ENCODE measurements at places on chromosomes 16 and 17.

DNA sequence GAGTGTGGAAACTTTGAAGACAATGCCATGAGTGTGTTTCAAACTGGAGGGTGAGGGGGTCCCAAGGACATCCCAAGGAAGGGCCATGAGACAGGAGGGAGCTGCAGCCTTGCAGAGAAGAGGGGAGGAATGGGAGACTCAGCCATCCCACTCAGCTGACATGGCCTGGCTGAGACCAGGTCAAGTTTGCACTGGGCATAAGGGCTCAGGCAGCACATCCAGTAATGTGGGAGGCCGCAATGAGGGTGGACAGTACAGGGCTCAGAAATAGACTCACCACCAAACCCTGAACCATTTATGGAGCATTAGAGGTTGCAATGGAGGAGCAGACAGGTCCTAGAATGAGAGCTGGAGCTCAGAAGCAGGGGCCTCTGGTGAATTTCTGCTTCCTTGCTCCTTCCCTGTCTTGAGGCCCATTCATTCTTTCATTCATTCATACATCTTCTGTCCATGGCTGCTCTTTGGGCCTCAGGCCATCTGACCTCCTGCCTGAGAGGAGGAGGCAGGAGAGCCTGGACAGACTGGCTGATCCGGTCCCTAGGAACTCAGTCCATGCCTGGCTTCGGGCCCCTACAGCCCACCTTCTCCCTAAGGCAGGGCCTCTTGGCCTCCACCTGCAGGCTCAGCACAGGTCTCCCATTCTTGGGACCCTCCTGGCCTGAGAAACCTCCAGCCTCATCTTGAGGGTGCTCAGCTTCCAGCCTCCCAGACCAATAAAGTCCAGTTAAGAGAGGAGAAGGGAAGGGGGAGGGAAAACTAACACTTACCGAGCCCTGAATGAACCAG is 70.5 kb upstream of the CDH5 start:
- DNase-seq = no peak

GRCh38 chr17:27463235-27463677 is 7.0 kb downstream of the KSR1 start:
- DNase-seq = no peak

DNA sequence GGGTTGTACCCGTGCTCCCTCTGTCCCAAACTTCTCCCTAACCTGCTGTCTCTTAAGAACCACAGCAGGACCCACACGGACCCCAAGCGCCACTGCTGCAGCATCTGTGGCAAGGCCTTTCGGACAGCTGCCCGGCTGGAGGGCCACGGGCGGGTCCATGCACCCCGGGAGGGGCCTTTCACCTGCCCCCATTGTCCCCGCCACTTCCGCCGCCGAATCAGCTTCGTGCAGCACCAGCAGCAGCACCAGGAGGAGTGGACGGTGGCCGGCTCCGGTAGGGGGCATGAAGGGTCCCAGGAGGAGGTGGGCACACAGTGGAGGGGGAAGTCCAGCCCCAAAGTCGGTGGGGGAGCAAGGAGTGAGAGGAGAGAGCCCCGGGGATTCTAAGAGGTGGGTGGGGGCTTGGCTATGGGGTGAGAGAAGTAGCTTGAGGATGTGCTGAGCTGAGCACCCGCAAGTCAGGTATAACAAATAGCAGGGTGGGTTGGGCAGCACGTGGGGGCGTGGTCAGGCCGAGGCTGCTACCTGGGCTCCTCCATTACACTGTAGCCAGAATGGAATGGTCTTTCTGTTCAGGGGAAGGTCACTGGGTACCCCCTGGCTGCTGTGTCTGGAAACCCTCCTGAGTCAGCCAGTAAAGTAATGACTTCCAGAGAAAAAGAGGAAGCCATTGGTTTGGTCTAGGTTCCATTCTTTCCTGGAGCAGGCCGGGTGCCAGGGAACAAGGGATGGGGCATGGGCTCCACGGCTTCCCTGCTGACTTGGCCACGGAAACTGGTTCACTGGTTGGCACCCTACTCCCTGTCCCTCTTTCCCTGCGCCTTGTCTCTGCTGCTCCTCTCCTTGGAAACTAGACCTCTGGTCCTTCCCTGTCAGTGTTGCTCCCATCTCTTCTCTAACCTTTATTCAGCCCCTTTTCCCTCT is 7.1 kb downstream of the PRSS53 start:
- no peak for DNase-seq

- no peak for DNase-seq
These were observed 25.4 kb downstream of the CMTM3 start for GRCh38 chr16:66629856-66630255.

- no peak for DNase-seq
These were observed 192.9 kb downstream of the CCDC182 start for GRCh38 chr17:57552114-57552624.
